ENCODE measurements at places on chromosomes 12 and 14.

GRCh38 chr14:92160619-92161018 lies 38.9 kb downstream of the CPSF2 start:
- DNase-seq = no peak

- DNase-seq = no peak
These were observed 76.4 kb upstream of the ANO4 start for GRCh38 chr12:100718187-100718586.

DNA sequence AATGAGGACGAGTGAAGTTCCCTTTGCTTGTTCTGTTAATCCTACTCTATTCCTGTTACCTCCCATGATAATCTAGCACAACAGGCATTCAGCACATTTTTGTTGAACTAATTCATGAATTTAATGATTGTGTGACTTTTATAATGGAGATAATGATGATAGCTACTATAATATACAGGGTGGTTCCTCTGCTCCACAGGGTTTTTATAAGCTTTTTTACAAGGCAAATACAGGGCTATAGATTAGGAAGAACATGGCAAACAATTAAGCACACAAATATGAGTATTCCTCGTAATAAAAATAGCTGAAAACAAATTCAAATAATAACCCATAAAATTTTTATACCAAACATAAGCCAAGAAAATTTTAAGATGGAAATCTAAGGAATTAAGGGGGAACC lies 145.6 kb upstream of the TMTC1 start:
- DNase-seq = no peak

DNA sequence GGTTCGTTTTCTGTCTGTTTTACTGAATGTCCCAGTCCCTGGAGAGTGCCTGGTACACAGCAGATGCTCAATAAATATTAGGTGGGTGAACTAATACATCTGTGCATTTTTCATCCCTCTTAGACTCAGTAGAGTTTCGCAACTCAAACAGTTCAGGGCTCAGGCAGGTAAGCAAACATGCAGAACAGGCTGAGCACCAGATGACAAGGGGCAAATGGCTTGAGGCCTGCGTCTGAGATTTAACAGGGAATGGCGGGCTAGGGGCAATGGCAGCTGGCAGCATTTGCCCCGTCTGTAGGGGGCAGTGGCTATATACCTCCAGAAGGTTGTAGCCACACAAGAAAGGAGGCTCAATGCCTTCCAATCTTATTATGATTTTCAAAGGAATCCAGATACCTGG lies 8.6 kb upstream of the RAN start:
- DNase-seq = no peak

- no peak for DNase-seq
These were observed 405.6 kb downstream of the NAV3 start for GRCh38 chr12:78236264-78236663.

DNA sequence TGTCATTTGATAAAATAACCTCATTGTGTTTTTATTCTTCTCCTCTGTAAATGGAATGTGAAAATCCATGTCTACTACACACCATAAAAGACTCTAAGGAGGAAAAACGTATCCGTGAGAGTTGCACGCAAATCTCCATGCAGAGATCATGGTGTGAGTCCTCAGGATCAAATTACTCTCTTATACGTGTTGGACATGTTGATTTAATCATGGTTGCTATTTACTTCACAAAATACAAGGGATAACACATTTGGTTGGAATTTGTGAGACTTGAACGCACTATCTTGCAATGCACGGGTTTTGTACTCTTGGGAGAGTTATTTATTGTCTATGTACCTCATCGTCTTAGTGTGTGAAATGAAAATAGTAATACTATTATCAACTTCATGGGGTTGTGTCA lies 128.0 kb upstream of the RASSF8 start:
- DNase-seq = no peak

- no peak for DNase-seq
These were observed 726 bp downstream of the ZFHX2 start for GRCh38 chr14:23550812-23551265.

DNA sequence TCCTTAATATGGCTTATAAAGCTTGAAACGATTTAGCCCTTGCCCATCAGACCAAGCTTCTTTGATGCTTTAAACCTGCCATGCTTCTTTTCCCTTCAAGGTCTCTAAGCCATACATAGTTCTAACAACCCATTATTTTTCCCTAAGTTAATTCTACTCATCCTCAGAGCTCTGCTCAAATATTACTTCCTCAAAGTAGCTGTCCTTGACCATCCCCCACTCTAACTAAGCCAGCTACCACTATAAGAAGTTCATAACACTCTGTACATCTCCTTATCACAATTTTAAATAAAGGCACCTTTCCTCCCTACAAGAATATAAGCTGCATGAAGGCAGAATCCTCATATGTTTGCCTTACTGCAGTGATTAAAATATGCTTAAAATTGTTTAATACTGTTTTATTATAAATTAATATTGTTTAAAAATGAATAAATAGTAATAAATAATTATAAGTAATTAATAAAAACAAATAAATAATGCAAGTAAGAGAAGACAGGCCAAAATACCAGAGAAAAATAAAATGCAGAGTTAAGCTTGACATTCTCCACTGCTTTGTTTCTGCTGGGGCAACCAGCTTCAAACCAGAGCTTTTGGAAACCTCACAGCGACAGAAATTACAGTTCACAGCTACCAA lies 76.8 kb downstream of the NUMB start:
- no peak for DNase-seq

GRCh38 chr14:102826161-102826560 lies 48.9 kb downstream of the TRAF3 start:
- DNase-seq = no peak

- no peak for DNase-seq
These were observed 100.1 kb downstream of the HEATR5A start for GRCh38 chr14:31320216-31320615.

DNA sequence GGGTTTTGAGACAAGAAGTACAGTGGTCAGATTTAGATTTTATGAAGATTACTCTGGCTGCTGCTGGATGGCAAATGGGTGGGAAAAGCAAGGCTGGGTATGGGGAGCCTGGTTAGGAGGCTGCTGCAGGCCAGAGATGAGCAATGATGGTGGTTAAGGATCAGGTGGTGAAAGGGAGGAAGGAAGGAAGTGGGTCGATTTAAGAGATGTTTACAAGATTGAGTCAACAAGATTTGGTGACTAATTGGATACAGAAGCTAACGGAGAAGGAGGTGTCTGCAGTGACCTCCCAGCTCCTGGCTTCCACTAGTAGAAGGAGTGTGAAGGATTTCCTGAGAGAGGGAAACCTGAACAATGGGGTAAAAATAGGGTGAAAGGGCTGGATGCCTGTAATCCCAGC lies 18.7 kb downstream of the NOS1 start:
- DNase-seq = no peak

GRCh38 chr12:49838973-49839633 lies 3.8 kb downstream of the BCDIN3D start:
- no peak for DNase-seq

- DNase-seq = no peak
These were observed 85.3 kb downstream of the SAMD4A start for GRCh38 chr14:54652188-54652587.

GRCh38 chr14:67060546-67060945 lies 128.7 kb upstream of the GARIN2 start:
- no peak for DNase-seq

DNA sequence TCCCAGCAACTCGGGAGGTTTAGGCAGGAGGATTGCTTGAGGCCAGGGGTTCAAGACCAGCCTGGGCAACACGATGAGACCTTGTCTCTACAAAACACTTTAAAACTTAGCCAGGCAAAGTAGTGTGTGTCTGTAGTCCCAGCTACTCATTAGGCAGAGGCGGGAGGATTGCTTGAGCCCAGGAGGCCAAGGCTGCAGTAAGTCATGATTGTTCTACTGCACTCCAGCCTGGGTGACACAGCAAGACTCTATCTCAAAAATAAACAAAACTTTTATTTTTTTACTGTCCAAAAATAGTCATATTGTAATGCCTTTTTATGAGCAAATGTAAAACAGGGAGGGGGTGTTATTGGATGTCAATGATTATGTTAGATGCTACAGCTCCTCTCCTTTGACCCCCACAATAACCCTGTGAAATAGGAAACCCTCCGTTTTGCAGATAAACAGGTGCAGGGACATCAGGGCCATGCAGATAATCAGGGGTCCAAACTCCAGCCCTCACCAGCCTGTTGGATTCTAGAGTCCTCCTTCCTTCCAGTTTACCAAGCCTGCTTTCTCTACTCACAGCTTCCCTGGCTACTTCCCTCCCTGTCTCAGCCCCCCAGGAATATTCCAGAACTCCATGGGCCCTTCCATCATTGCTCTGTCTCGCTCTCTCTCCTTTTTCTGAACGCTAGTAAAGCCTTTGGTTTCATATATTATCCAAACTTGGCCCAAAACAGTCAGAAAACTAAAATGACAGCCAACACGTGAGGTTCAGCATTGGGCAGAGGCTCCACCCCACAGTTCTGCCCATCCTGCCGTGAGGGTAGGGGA lies 5.9 kb upstream of the FBLN5 start:
- no peak for DNase-seq

GRCh38 chr14:74841230-74842207 lies 34.4 kb downstream of the PROX2 start:
- DNase-seq = peak; percentile 11

GRCh38 chr12:124800506-124800905 lies 63.2 kb downstream of the SCARB1 start:
- DNase-seq = no peak

GRCh38 chr12:58889557-58889956 lies 30.7 kb downstream of the LRIG3 start:
- no peak for DNase-seq

- DNase-seq = no peak
These were observed 5.9 kb downstream of the KRT86 start for GRCh38 chr12:52280319-52280795.

DNA sequence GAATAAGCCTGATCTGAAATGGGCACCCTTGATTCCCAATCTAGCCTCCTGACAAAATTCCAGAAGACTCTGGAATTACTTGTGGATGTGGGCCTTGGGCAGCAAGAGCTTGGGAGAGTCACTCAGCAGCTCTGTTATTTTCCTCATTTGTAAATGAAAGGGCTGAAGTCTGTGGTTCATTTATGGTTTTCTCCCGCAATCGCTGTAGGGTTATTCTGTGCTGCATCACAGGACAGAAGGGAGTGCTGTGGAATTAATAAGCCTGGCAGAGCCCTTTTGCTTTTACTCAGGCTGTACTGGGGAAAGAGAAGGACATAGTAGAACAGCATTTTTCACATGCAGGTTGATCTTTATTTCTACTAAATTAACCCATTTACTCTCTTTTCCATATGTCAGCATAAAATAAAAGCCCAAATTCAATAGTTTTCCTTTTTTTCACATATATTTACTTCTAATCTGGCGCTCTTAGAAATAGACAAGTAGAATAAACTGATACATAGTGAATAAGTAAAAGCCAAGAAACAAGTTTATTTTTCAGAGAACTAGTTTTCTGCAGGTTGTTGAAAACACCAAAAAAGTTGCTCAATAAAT lies 49.2 kb downstream of the DUSP16 start:
- no peak for DNase-seq

- no peak for DNase-seq
These were observed 129.8 kb downstream of the ACSS3 start for GRCh38 chr12:81207664-81208063.

DNA sequence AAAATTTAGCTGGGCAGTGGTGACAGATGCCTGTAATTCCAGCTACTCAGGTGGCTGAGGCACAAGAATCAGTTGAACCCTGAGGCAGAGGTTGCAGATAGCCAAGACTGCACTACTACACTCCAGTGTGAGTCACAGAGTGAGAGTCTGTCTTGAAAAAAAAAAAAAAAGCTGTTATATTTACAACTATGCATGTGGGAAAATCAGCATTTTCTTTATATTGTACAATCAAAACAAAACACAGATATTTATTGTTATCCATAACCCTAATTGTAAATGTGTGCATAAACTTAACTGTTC lies 12.5 kb downstream of the C1R start:
- no peak for DNase-seq

DNA sequence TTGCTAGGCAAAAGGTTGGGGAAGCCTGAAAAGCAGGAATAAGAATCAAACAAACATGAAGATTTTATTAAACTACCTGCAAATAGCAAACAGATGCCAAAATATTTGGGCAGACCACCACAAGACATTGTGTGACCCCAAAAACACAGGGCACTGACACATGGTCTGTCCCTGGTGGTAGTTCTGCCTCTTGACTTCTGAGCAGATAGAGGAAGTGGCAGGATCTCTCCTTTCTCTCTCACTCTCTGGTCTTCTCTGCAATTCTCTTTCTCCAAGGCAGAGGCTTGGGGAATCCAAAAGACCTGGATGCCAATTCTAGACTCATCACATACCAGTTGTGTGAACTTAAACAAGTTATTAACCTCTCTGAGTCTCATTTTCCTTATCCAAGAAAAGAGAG lies 4.3 kb upstream of the PTGDR start:
- no peak for DNase-seq

DNA sequence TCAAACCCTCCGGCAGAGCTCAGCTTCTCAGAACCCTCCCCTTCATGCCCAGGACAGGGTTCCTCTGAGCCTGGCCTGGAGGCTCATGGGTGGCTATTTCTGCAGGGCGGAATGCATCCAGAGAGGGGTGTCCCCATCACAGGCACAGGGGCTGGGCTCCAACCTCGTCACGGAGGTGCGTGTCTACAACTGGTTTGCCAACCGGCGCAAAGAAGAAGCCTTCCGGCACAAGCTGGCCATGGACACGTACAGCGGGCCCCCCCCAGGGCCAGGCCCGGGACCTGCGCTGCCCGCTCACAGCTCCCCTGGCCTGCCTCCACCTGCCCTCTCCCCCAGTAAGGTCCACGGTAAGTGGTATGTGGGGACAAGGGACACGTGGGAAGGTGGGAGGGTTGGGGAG lies 15.7 kb downstream of the HNF1A start:
- no peak for DNase-seq

DNA sequence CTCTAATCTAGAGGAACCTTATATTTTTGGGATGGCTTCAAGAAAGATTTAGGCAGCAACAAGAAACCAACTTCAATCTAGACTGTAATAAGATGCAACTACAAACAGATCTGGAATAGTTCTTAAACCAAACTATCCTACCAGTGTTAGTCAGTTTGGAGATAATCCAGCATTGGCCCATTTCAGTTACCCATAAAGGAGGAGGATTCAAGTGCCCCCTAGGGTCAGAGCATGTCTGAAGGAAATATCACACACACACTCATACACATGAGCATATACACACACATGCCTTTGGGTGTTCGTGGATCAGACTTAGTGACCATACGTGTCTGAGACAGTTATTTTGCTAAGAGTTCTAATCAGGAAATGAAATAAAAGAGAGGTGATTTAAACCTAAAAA lies 261.2 kb downstream of the ADAMTS20 start:
- DNase-seq = no peak

DNA sequence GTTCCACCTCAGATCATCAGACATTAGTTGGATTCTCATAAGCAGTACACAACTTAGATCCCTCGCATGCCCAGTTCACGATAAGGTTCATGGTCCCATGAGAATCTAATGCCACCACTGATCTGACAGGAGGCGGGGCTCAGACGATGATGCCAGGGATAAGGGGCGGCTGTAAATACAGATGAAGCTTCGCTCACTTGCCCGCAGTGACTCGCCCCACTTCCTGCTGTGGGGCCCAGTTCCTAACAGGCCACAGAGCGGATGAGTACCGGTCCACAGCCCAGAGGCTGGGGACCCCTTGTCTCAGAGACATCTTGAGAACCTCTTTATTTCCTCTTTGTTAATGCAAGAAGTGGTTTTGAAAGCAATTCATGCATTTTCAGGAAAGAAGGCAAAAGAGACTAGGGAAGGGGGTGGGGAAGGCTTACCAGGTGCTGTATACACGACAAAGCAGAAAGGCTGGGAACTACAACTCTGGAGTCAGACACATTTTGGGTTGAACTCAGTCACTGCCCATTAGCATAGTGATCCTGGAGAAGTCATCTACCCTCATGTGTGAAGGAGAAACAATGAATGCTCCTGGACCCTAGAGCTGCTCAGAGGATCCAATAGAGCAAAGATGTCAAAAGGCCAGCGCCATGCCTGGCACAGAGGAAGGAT lies 68.7 kb downstream of the EID3 start:
- DNase-seq = no peak
